ENCODE measurements at places on chromosomes 4 and X.

GRCh38 chr4:182105416-182105815 lies 137.8 kb upstream of the TENM3 start:
- no peak for DNase-seq

- DNase-seq, result no peak
These were observed 29.0 kb downstream of the CD99L2 start for GRCh38 chrX:150869450-150869849.

DNA sequence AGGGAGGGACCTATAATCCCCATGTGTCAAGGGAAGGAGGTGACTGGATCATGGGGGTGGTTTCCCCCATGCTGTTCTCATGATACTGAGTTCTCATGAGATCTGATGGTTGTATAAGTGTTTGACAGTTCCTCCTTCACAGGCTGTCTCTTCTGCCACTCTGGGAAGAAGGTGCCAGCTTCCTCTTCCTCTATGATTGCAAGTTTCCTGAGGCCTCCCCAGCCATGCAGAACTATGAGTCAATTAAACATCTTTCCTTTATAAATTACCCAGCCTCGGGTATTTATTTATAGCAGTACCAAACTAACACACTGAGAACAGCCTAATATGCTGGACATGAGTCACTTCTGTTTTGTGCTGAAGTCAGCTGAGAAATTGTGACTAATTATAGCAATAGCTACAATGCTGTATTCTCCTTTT lies 656.9 kb upstream of the CPEB2 start:
- DNase-seq, result no peak

GRCh38 chr4:21415728-21416127 lies 532.8 kb downstream of the KCNIP4 start:
- no peak for DNase-seq

GRCh38 chr4:126230269-126230668 lies 915.5 kb downstream of the FAT4 start:
- DNase-seq, result no peak

DNA sequence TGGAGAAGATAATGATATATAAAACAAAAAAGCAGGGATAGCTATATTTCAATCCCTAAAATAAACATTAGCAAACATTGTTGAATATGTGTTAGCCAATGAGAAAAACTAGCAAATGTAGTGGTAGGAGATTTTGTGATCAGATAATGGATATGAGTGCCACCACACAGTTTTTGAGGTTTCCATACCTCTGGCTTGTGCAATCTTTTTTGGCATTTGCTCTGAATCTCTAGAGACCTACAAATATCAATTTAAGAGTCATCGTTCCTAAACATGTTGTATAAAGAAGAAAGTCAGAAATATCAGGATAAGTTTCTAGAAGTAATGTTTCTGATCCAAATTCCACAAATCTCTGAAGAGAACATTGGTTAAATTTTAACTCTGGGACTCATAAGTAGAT lies 308.7 kb downstream of the PDGFC start:
- DNase-seq, result no peak

- DNase-seq, result no peak
These were observed 35.6 kb downstream of the DAPP1 start for GRCh38 chr4:99852199-99852749.

DNA sequence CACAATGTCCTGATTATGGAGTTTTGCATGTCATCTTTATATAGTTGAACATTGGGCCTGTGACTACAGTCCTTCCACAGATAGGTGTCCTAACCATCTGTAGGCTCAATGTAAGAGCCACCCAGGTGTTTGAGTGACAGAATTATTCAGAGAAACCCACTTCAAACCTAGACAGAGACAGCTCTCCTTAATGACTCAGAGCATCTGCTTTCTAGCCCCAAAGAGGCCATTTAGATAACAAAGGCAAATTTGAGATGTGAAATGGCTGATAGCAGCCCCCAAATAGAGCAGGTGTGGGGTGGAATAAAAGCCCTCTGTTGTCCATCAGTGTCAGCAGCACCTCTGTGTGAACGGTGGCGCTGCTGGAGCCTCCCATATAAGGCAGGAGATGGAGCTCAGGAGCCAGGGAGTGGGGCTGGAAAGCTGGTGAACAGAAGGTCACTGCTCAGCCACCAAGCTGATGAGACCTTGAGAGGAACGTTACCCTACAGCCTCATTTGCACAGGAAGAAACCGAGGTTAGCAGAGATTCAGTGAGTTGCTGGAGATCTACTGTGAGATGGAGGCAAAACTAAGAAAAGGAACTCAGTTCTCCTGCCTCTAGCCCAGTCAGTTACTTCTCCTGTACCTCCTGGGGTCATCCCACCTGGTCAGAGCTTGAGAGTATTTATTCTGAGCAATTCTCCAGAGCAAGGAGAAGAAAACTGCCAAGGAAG lies 153.3 kb upstream of the LNX1 start:
- no peak for DNase-seq

- peak; percentile 31 for DNase-seq
These were observed 9.8 kb downstream of the EREG start for GRCh38 chr4:74374561-74375327.

- no peak for DNase-seq
These were observed 39.7 kb downstream of the PTPN13 start for GRCh38 chr4:86633854-86634253.

DNA sequence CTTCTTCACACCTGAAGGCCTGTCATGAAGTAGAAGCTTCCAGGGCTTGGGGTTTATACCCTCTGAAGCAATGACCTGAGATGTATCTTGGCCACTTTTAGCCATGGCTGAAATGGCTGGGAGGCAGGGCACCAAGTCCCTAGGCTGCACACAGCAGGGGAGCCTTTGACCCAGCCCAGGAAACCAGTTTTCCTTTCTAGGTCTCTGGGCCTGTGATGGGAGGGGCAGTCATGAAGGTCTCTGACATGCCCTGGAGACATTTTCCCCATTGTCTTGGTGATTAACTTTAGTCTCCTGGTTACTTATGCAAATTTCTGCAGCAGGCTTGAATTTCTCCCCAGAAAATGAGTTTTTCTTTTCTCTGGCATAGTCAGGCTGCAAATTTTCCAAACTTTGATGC lies 511.0 kb upstream of the KLHL4 start:
- no peak for DNase-seq

GRCh38 chrX:31058284-31058683 lies 13.6 kb downstream of the FTHL17 start:
- no peak for DNase-seq

DNA sequence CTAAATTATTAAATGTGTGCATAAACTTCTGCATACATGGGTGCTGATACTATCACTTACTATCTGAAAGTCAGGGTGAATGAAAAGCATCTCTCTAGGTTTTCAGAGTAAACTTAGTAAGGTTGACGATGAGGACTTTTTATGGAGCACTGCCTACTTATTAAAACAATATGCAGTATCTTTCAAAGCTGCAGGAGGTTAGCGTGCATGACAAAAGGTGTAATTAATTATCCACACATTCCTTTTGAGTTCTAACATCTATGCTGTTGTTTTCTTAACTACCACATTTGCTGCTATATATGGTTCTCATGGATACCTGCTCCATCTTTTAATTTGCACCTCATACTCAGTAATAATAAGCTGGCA lies 256.2 kb downstream of the FSTL5 start:
- DNase-seq, result no peak

- DNase-seq, result no peak
These were observed 75.5 kb downstream of the MOSPD2 start for GRCh38 chrX:14948691-14949090.

All from left cardiac atrium (tissue), 4 donors.